ENCODE measurements at places on chromosomes 6 and 20.

- DNase-seq: no peak
Observed at GRCh38 chr6:10552270-10552810, 31.2 kb downstream of the GCNT2 start.

GRCh38 chr6:4957521-4958231, 46.2 kb downstream of the RPP40 start:
- no peak for DNase-seq

DNA sequence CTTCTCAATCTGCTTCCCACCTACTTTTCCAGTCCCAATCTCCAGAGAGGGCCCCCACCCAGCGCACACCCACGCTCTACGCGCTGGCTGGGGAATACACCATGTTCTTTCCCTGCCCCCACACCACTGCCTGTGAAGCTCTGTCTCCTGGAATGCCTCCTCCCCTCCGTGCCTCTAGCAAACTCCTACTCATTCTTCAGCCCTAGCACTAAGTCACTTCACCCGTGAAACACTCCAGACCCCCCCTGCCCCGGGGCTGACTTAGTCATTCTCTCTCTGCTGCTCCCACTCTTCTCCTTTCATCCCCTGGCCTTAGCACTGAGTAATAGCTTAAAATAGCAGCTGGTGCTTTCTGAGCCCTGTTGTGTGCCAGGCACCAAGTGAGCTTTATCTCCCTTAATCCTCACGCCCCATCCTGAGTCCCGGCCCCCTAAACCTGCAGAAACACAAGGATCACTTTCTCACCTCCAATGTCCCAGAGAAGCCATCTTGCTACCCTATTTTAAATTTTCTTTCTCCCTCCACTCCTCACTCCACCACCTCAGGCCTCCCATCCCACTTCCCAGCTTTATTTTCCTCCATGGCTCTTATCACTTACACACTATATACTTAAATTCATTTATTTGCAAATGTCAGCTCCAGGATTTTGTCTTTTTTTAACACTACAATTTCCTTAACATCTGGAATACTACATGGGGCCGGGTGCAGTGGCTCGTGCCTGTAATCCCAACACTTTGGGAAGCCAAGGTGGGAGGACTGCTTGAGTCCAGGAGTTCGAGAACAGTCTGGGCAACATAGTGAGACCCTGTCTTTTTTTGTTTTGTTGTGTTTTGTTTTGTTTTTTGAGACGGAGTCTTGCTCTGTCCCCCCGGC, 6.3 kb upstream of the PARD6B start:
- no peak for DNase-seq

DNA sequence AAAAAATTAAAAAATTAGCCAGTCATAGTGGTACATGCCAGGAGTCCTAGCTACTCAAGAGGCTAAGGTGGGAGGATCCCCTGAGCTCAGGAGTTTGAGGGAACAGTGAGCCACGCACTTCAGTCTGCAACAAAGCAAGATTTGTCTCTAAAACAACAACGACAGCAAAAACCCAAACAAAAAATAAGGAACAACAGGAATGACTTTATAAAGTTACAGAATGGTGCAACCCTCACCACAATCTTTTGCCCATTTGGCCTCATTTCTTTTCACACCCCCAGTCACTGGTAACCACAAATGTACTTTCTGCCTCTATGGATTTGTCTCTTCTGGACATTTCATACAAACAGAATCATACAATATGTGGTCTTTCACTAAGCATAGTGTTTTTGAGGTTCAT, 16.7 kb upstream of the ZFAND3 start:
- DNase-seq: no peak

GRCh38 chr6:72035486-72035885, 149.1 kb downstream of the RIMS1 start:
- no peak for DNase-seq

GRCh38 chr6:43966374-43966658, 160.9 kb downstream of the MRPL14 start:
- DNase-seq: no peak

GRCh38 chr6:159232751-159233150, 63.6 kb downstream of the FNDC1 start:
- DNase-seq: no peak

- no peak for DNase-seq
Observed at GRCh38 chr6:21692721-21693120, 99.2 kb downstream of the SOX4 start.
